Calu3 (cell line): ENCODE measurements at places on chromosomes 4 and X.

DNA sequence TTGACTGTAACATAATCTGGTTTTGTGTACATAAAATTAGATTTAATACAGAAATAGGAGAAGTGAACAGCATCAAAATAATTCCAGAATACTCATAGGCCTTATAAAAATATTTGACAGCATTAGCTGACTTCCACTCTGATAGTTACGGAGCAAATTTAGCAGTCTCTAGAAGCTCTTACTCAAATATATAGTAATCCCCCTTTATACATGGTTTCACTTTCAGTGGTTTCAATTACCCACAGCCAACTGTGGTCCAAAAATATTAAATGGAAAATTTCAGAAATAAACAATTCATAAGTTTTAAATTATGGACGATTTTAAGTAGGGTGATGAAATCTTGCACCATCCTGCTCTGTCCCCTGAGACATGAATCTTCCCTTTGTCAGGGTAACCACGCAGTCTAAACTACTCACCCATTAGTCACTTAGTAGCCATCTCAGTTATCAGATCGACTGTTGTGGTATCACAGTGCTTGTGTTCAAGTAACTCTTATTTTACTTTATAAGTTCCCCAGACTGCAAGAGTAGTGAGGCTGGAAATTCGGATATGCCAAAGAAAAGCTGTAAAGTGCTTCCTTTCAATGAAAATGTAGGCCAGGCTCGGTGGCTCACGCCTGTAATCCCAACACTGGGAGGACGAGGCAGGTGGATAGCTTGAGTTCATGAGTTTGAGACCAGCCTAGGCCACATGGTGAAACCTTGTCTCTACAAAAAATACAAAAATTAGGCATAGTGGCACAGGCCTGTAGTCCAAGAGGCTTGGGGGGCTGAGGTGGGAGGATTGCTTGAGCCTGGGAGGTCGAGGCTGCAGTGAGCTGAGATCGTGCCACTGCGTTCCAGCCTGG, 17.2 kb upstream of the RTL9 start:
- DNase-seq = no peak

DNA sequence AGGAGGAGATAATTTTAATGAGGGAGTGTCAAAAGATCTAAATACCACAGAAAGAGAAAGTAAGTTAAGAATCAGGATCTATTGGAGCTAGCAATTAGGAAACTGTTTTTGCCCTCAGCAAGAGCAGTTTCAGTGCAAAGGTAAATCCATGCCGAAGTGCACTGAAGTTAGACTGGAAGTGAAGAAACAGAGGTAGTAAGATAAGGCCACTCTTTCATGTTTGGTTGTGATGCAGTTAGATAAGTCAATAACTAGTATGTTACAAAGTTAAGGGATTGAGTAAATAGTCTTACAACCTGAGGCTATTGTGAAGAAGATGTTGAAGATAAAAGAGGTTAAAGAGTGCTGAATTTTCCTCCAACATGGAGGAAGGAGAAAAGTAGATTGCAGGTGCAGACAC, 46.7 kb upstream of the UCP1 start:
- no peak for DNase-seq

GRCh38 chr4:39046249-39046648, 14.0 kb upstream of the TMEM156 start:
- DNase-seq = no peak

- DNase-seq = no peak
Measured at GRCh38 chr4:25011135-25011866, 19.4 kb downstream of the LGI2 start.

DNA sequence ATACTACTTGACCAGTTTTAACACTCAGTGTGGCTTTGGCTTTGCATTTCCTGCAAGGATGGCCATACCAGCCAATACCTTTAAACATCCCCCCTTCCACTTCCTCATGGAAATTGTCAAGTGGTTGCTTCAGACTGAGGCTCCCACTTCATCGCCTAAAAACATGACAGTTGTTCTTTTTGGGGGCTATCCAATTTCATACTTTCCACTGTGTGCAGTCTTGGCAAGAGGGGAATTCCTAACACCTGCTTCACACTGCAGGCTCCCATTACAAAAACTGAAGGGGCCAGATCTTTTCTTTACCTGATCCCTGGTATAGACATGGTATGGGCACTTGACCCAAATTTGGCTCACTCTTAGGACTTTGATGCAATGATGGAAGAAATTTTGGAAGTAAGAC, 28.5 kb upstream of the TSR2 start:
- DNase-seq = no peak

DNA sequence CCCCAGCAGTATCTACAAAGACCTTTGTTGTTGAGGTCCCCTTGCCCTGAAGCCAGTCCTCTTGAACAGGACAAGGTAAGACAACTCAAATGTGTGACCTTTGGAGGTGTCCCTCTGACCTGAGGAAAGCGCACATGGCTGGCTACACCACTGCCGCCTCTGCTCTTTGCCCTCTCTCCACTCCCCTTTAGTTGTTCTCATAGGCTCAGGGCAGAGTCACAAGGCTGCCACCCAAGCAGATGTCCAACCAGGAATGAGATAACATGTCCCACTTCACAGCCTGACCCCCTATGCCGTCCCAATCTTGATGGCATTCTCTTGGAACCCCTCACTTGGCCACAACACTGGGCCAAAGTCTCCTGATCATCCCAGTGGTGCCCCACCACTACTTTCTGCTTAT, 46.3 kb downstream of the APLN start:
- DNase-seq = no peak

DNA sequence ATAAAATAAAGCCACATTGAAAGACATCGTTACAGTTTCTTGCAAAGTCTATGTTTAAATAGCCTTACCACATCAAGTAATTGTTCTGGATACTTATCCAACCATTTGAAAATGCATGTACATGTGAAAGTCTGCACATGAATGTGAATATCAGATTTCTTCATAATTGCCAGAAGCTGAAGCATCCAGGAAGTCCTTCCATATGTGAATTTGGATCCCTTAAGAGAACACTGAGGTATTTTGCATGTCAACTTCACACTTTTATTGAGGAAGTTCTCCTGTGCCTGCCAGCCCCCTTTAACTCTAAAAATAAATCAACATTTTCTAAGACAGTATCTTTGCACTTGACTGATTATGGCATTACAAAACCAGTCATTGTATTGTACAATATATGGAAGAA, 1103.5 kb upstream of the ADGRL3 start:
- no peak for DNase-seq

DNA sequence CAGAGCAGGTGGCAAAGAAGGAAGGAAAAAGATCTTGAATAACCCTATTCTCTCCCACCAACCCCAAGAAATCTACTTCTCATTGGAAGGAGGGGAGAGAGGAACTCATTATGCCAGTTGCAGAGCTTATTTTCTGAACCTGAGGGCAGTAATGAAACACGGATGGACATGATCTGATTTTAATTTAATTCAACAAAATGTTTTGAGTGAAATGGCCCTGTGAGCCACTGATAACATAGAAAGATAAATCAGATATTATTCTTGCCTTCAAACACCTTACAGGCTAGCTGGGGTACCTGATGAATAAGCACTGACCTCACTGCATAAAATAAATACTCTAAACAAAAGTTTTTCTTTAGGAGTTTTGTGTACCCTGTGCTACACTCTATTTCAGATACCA, 30.3 kb downstream of the DAPP1 start:
- no peak for DNase-seq

DNA sequence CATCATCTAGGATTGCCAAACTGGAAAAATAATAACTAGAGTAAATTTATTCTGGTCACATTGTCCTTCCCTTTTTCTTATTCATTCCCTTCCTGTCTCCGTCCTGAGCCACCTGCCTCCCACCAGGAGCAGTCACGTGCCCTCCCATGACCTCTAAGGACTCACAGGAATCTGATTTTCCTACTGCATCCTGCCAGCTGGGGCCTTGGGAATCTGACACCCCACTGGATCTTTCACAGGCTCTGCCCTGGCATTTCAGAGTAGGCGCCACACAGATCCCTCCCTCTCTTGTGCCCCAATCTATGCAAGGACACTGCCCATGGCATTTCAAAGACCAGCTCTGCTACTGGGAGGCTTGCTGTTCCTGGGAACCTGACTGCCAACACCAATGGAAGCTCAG, 520.5 kb downstream of the PPARGC1A start:
- no peak for DNase-seq

DNA sequence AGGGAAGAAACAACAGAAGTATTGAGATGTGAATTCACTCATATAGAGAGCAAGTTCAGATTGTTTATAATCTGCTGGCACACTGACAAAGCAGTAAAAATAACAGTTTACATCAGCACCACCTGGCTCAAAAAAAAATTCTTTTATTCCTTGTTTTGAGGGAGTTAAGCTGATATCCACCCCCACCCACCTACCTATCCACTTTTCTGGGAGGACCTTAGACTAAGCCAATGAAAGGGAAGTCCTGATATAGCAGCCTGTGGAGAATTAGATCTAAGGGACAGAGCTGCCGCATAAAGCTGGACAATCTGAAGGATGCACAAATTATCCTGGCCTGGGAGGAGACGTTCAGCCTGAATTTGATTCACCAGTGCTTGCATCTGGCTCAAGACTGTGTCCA, 264.5 kb downstream of the RCHY1 start:
- no peak for DNase-seq

- DNase-seq = no peak
Measured at GRCh38 chrX:4932790-4933189, 1219.3 kb upstream of the PRKX start.

DNA sequence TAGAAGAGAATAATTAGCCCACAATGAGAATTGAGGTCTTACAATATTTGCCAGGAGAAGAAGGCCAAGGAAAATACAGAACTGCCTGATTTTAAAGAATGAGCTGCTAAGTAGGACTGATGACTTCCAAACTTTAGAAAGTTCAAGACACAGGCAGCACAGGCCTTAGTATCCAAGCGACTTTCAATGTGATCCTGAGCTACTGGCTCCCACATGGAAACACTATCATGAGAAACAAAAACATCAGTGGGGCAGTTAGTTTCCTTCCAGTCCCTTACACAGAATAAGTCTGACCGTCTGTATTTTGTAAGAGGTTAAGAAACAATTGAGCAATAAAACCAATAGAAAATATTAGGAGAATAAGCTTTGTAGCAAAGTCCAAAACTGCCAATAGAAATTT, 251.4 kb downstream of the COL25A1 start:
- no peak for DNase-seq

DNA sequence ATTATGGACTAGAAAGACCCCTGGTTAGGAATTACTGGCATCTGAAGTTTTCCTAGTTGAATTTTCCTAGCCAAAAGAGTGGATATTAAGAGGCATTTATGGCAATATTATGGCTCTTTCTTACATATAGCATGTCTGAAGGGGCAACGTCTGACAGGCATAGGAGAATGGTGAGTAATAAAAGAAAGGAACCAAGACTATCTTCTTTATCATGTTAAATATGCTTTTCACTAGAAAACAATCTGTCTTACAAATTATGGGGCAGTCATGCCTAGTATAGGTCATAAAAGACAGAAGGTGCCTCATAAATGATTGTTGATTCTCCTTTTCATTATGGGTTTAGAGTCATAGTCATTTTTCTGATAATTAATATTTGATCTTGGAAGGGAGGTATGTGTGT, 431.1 kb upstream of the HTR2C start:
- no peak for DNase-seq

- DNase-seq = no peak
Measured at GRCh38 chr4:123325241-123325681, 71.3 kb upstream of the SPRY1 start.

DNA sequence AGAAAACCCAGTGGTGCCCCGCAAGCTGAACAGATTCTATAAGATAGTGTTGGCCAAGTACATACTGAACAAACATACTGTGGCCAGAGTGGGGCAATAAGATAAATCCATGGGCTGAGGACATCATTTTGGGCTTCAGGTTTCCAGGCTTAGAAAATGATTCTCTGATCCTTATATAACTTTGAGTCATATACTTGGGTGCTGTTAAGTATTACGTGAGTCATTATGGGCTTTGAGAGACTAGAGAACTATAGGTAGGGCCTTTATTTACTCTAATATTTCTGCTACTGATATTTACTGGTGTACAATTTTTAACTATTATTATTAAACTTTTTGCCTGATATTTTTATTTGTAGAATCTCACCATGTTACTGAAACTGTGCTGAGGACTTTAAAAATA, 586.1 kb downstream of the CENPC start:
- no peak for DNase-seq

GRCh38 chr4:179352221-179352620, 1910.0 kb upstream of the AGA start:
- DNase-seq = no peak

DNA sequence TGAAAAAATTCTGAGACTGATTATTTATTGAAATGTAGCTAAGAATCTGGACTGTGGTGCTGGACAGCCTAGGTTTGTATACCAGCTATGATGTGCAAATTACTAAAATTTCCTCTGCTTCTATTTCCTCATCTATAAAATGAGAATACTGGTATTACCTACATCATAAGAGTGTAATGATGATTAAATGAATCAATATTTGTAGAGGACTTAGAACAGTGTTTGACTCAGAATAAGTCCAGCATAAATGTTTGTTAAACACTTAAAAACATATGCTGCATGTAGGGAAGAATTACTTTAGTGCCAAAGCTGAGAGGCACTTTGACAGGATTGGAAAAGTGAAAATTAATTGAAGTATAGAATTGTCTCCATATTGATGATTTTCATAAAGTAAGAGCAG, 55.3 kb upstream of the TMPRSS11F start:
- no peak for DNase-seq

DNA sequence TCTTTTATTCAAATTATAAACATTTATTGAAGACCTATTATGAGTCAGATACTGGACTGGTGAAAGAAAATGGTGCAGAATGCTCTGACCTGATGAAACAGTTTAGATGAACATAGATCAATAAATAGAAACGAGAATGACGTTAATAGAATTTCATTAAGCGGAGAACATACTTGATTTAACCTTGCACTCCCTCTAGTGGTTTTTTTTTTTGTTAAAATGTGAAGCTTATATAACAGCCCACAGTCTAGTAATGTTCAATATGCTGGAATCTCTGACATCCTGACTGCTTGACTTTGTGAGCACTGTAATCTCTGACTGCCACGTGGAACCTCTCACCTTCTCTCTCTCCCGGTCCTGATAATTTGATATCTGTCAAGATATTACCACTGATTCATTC, 32.3 kb downstream of the HDAC8 start:
- no peak for DNase-seq

DNA sequence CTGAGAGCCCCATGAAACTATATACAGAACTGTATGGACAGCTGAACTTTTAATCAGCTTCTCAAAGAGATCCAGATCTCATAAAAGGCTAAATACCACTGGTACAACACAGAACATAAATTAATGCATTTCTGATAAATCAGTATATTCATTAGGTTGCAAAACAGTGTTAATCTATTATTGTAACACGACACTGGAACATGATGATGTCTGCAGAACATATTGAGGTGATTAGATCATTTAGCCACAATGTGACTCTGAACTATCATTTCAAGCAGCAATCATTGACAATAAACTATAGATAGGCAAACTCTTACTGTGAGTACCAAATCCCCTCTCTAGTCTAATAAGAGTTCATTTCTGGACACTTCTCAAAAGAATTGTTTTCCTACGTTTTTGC, 50.3 kb downstream of the GASK1B start:
- no peak for DNase-seq
